HT-29 (cell line): ENCODE measurements at places on chromosomes 12 and 14.

GRCh38 chr12:79194595-79194994, 330.0 kb downstream of the SYT1 start:
- no peak for DNase-seq

- DNase-seq = no peak
Measured at GRCh38 chr12:46158501-46158900, 110.3 kb downstream of the SLC38A1 start.

GRCh38 chr12:47903927-47904712, 674 bp downstream of the VDR start:
- peak; percentile 61 for DNase-seq

DNA sequence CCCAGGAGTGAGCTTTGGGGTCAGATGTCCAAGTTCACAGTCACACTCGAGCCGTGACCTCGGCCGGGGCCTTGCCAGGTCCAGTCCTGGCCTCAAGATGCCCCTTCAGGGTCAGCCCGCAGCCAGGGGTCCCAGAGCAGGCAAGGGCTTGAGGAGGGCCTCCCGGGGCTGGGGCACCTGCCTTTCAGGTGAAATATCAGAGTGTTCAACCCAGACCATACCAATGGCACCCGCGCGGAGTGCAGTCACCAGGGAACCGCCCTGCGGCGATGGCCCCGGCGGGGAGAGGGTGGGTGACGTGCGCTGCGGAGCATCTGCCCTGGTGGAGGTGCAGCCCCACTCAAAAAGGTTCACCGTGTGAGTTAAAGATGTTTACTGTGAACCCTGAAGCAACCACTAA, 16.9 kb downstream of the LRCOL1 start:
- no peak for DNase-seq

DNA sequence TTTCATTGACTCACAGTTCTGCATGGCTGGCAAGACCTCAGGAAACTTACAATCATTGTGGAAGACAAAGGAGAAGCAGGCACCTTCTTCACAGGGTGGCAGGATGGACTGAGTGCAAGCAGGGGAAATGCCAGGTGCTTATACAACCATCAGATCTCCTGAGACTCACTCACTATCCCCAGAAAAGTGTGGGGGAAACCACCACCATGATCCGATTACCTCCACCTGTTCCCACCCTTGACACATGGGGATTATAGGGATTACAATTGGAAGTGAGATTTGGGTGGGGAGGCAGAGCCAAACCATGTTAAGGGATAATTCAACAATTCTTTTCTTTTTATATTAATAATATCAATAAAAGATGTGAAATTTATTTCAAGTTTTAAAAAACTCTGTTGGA, 34.1 kb downstream of the CNTN1 start:
- no peak for DNase-seq

GRCh38 chr12:32921397-32921796, 24.8 kb upstream of the PKP2 start:
- no peak for DNase-seq

GRCh38 chr14:53327716-53328115, 174.6 kb upstream of the DDHD1 start:
- no peak for DNase-seq

DNA sequence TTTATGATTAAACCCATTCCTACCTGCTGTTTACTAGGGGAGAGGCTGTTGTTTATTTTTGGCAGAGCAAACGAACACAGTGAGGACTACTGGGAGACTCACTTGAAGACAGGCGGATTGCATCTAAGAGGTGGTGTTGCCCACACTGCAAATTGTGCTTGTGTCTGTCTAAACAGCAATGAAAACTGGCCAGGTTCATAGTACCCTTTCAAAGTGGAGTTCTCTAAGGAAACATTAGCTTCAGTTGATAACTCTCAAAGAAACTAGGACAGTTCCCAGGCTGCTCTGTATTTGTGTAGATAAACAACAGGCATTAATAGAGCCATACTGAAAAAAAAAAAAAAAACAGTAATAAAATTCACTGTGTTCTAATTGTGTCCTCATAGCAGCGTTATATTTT, 466.0 kb upstream of the RGS6 start:
- no peak for DNase-seq

DNA sequence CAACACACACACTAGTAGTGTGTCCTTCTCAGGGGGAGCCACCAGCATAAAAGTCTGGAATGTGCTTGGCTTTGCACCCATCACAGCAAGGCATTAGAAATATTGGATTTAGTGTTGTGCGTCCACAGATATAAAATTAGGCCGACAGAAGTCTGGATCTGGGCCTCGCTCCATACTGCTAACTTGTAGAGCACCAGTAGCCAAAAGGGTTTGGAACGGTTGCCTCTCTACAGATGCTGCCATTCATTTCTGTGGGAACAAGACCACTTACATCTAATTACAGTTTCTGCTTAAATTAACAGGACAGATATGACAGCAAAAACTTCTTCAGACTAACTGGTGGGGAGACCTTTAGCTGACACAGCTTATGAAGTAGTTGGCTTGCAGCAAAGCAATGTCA, 94.2 kb downstream of the EXOC5 start:
- no peak for DNase-seq

DNA sequence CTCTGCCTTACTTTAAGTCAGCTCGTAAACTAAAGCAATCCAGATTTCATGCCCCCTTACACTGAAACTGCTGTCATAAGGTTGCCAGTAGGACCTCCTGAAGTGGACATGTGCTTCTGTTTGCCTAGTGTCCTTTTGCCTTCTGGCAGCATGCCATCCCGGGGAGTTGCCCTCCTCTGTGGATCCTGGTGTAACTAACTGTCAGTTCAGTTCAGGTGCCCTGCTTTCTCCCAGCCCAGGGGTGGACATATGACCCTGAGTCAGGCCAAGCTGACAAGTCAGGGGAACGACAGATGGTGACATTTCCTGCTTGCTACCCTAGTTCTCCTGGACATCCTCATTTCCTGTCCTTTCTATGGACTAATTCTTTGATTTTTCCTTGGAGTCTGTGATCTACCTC, 25.6 kb downstream of the AKAP6 start:
- DNase-seq = peak; percentile 25

GRCh38 chr12:107929436-107929835, 154.9 kb downstream of the ASCL4 start:
- DNase-seq = peak; percentile 28

GRCh38 chr12:50508414-50508813, 3.6 kb downstream of the DIP2B start:
- DNase-seq = no peak

DNA sequence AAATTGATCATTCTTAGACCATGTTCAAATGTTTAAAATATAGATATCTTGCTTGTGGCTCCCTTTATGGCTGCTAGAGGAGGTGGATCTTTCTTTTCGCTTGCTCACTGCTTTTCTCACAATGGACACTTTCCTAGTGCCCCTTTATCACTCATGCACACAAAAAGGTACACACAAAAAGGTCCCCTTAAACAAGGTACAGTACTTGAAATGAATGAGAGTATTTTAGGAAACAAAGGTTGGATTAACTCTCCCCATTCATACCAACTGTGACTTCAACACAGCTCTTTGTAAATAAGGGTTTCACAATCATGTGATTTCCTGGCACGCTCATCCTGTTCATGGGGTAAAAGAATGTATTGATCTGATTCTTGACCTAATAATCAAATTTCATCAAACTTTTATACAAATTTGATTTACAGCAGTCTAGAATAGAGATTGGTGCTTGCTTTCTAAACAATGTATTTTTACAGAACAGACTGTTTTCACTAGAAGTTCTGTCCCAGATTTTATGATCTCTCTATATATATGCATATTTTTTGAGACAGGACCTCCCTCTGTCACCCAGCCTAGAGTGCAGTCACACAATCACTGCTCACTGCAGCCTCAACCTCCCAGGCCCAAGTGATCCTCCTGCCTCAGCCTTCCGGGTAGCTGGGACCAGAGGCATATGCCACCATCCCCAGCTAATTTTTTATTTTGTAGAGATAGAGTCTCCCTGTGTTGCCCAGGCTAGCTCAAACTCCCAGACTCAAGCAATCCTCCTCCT, 34.4 kb upstream of the EPS8 start:
- DNase-seq = no peak

GRCh38 chr12:23228101-23228500, 603.1 kb downstream of the ETNK1 start:
- DNase-seq = no peak

DNA sequence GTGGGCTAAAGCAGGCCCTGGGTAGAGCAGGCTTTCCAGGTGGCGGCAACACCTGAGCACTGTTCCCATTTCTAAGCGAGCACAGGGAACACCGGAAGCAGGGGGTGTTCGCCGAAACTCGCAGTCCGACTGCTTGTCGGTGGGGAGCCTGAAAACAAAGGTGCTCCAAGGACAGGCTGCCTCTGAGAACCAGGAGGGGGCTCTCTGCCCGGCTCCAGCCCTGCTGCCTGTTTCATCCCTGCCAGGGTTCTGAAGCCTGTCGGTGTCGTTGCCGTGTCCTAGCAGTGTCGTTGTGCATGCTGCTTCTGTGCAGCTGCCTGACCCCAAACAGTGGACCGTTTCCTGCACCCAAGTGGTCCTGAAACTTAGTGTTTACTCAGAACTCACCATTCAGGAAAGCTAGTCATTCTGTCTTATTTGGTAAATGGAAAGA, 21.8 kb downstream of the CCNK start:
- DNase-seq = no peak

DNA sequence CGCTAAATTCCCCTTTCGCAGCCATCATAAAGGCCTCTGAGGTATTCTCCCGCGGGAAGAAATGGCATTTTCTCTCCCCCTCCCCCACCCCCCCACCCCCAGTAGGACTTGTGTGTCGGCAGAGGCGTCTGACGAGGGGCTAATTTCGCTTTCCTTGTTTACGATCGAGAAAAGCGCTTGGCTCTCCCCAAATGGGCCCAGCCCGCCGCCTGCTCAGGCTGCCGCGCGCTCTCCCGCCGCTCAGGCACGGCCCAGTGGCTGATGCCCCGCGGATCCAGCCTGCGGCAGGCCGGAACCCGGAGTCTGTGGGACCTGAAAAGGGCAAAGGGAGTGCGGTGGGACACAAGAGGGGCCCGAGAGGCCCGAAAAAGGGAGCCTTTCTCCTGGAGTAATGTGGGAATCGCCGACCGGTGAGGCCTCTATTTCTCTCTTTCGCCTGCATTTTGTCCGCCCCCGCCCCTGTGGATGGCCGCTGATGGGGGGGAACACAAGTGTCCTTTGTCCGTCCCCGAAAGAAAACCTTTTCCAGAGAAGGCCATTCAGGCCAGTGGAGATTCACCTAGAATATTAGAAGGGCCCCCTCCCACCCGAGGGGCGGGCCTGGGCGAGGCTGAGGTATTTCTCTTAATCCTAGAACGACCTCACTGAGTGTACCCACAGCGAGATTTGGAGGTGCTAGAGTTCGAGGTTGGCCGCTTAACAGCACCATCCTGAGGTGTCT, 9.0 kb upstream of the HOXC6 start:
- no peak for DNase-seq

DNA sequence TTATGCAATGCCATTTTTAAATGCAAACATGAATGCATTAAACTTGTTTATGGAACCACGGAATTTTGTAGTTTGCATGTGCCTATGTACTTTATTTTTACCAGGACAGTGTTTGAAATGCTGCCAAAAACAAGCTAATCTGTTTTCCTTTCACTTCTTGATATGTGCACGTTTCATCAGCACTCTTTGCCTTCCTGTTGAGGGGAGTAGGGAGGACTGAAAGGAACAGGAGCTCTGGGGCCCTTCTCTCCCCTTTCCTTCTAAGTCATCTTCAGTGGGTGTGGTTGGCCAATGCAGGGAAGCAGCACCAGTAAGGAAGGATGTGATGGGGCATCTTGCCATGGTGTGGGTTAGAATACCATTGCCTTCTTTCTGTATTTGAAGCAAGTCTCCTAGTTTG, 12.1 kb upstream of the PPP4R4 start:
- DNase-seq = no peak

DNA sequence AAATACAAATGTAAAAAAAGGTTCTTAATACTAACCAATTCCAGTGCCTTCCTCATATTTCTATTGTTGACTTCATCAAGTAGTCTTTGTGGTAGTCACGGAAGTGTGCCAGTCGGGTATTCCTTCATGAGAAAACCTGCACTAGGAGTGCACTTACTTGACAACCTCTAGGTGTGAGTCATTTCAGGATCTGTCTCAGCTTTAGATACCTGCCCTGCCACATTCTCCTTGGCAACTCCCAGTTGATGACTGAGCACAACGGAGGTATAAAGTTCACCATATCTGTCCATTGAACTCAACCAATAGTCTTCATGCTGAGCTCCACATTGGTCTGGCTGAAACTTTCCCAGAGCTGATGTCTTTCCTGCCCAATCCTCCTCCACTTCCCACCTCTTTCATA, 215.7 kb downstream of the SYT10 start:
- peak; percentile 34 for DNase-seq

DNA sequence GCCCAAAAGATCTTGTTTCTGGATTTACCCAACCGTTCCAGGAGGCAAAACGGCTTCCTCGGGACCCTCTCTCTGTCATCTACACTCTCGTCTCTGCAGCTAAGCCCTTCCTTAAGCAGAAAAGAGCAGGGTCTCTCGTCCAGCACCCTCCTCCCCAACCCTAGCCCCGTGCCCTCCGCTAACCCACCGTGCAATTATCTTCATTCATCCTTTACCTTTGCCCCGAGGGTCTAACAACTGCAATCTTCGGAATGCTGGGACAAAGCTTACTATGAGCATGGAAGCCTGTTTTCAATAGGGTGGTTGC, 276 bp upstream of the BMAL2 start:
- no peak for DNase-seq

DNA sequence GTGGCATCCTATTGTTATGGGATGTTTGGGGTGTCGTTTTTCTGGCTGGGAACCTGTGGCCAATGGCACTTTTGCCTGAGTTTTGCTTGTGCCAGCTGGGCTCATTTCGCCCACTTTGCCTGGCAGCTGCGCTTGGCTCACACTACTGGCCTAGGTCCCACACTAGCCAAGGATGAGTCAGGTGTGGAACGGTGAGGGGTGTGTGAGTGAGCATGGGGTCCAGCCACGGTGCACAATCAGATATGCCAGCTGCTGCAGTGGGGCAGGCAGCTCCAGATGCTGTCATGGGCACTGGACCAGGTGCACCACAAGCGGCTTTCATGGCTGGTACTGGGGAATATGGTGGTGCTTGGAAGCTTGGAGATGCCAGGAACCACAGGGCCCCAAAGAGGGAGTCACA, 21.5 kb downstream of the TRHDE start:
- no peak for DNase-seq

GRCh38 chr12:684416-684815, 21.2 kb upstream of the NINJ2 start:
- DNase-seq = no peak

DNA sequence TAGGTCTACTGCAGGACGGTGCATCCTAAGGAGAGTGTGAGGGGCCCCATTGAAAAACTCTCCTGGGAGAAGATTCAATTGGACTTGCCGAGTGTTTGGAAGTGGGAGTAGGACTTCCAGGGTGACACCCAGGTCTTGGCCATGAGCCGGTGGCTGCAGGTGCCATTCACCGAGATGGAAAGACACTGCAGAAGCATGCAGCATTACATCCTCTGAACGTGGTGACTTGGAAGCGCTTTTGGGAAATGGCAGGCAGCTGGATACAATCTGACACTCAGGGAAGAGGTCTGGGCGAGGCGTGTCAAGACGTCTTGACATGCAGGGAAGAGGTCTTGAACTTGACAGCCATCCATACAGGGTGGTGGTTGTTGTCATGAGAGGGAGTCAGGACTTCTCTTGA, 126.9 kb downstream of the PAPOLA start:
- no peak for DNase-seq
